Esophagus muscularis mucosa (tissue), 4 donors: ENCODE measurements at places on chromosomes 5 and 9. TPM values are rescaled to one million over a fixed set of nuclear protein-coding genes. Genes with fewer than 3 reads are reported as not detected.

GRCh38 chr5:54415147-54415546 is 40.4 kb upstream of the HSPB3 start:
- H3K36me3 ChIP-seq: no peaks in the 10 kb centered on the region
- H3K27me3 ChIP-seq: no peaks in the 10 kb centered on the region
- no peaks in the 10 kb centered on the region for H3K4me1 ChIP-seq
- no peak overlapping the region for H3K27ac ChIP-seq

- DNase-seq: no peak
- H3K4me1 ChIP-seq: no peaks in the 10 kb centered on the region
- H3K4me3 ChIP-seq: no peak overlapping the region
- H3K36me3 ChIP-seq: no peaks in the 10 kb centered on the region
- H3K27ac ChIP-seq: no peak overlapping the region
These were observed 697.0 kb upstream of the RGMB start for GRCh38 chr5:98076501-98076900.

CFAP90 gene
- not detected for total RNA-seq

TMC1 gene
- not detected for total RNA-seq

- H3K4me1 ChIP-seq: no peaks in the 10 kb centered on the region
- H3K4me3 ChIP-seq: no peak overlapping the region
- DNase-seq: no peak
These were observed 512.7 kb upstream of the PAPPA start for GRCh38 chr9:115640887-115641286.

DNA sequence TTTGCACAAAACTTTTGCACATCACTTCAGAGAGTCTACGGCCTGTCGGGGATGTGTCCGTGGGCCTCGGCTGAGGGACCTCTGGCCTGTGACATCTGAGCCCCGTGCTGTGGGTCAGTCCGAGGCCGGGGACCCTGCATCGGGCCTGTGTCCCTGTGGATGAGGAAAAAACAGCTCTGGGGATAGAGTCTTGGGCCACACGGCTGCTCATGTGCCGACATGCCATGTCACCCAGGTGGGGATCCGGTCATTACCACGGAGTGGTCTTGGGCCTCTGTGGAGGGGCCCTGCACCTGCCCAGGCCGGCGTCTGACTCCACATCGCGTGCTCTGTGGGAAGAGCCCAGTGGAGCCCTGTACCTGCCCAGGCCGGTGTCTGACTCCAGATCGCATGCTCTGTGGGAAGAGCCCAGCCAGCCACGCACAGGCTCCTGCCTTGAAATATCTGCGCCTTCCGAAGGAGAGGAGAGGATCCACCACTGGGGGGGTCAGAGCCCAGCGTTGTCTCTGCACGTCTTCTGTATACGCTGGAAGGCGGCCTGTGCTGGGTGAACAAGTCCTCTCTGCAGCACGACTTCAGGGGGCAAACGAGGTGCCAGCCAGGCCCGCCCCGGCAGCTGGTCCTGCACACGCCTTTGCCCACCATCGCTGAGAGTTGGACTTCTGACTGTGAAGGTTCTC is 27.5 kb upstream of the IRX4 start:
- H3K36me3 ChIP-seq: no peaks in the 10 kb centered on the region
- no peaks in the 10 kb centered on the region for H3K4me1 ChIP-seq
- no peak for DNase-seq
- H3K4me3 ChIP-seq: no peak overlapping the region
- H3K27ac ChIP-seq: no peak overlapping the region

DNA sequence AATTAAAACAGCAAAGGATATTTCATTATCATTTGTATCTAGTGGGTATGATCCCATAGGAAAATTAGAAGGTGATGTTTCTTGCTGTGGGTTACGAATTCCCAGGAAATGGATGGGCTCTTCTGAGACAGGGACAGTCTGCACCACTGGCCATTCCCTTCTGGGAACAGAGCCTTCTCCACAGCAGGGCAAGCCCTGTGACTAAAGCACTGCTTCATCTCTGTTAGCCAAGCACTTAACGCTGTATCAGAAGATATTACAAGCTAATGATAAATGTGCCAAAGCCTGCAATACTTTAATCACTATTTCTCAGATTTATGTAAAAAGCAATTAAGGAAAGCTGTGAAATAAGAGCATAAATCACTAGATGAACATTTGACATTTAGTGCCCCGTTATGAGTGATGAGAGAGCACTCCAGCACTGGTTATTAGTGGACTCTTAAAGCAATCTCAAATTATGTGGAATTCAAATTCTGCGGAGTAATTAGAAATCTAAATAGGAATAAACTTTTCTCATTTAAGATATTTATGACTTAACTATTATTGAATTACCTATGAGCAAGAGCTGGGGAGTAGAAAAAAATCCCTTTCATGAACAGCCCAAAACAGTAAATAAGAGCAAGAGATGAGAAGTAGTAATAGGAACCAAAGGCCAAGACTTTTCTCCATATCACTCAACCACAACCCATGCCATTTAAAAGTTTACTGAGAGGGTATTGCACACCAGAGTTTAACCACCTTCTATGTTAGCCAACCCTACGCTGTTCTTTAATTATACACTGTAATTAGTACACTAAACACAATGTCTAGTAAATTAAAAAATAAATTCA is 49.2 kb downstream of the FAM240B start:
- H3K27me3 ChIP-seq: no peaks in the 10 kb centered on the region
- DNase-seq: no peak
- H3K4me1 ChIP-seq: peaks cover 9% of the 10 kb centered on the region
- H3K4me3 ChIP-seq: no peak overlapping the region
- H3K36me3 ChIP-seq: no peaks in the 10 kb centered on the region

ERCC8 gene
- 5.2 TPM for total RNA-seq
